Osteocyte (in vitro differentiated cells): ENCODE measurements at places on chromosomes 12 and 14. TPM values are rescaled to one million over a fixed set of nuclear protein-coding genes. Genes with fewer than 3 reads are reported as not detected.

Gene SLC6A12
- total RNA-seq = not detected in 2 replicates

Gene KRT83
- not detected in 2 replicates for total RNA-seq

Gene POTEM
- total RNA-seq = not detected in 2 replicates

Gene DACT1
- total RNA-seq = 29.2 and 32.7 TPM in 2 replicates

Gene GPRC5D
- total RNA-seq = not detected in 2 replicates
